MCF 10A (cell line): ENCODE measurements at places on chromosomes 5 and 9. TPM values are rescaled to one million over a fixed set of nuclear protein-coding genes. Genes with fewer than 3 reads are reported as not detected.

TOR1A gene
- total RNA-seq: 33.6 and 40.4 TPM in 2 replicates

GRCh38 chr9:137762414-137763061 lies 115.0 kb upstream of the CACNA1B start:
- no peak for DNase-seq
- H3K4me3 ChIP-seq: no peak overlapping the region
- H3K27ac ChIP-seq: no peak overlapping the region
- no peaks in the 10 kb centered on the region for H3K4me1 ChIP-seq

GRCh38 chr5:138245717-138246116 lies 28.7 kb downstream of the GFRA3 start:
- no peaks in the 10 kb centered on the region for H3K4me1 ChIP-seq
- DNase-seq: no peak
- H3K27ac ChIP-seq: no peak overlapping the region
- peaks cover 43% of the 10 kb centered on the region for H3K27me3 ChIP-seq

ORM2 gene
- not detected in 2 replicates for total RNA-seq

- no peak overlapping the region for H3K4me3 ChIP-seq
- H3K27me3 ChIP-seq: no peaks in the 10 kb centered on the region
- no peak overlapping the region for H3K27ac ChIP-seq
Observed at GRCh38 chr5:87403409-87403808, 9.3 kb downstream of the CCNH start.

DNA sequence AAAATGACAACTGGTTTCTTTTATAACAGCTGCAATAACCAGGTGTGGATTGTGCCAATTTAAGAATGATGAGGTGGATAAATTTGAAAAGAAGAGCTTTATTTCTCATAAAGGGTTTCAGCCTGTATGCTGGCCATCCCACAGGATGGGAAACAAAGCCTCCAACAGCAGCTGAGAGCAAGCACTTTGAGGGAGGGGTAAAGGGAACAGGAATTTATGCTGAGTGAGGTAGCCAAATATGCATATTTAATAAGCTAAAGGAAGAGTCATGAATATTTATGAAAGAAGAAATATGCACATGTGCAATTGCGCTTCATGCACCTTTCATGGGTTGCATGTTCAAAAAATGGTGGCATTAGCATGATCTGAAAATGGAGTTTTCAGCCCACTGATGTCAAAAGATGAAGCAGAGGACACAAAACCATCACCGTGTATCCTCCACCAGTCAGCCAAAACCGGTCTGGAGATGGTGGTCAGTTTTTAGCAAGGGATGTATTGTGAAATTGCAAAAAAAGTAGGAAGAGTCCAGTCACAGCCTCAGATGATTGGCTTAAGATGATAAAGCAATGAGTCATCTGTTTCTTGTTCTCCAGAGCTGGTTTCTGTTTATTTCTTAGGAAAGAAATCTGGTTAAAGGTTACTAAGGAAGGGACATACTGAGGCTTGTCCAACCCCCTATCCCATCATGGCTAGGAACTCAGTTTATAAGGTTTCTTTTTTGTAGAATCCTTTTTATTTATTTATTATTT lies 47.9 kb downstream of the DEPDC1B start:
- no peak overlapping the region for H3K27ac ChIP-seq
- H3K4me1 ChIP-seq: peaks cover 22% of the 10 kb centered on the region
- no peaks in the 10 kb centered on the region for H3K27me3 ChIP-seq

DNA sequence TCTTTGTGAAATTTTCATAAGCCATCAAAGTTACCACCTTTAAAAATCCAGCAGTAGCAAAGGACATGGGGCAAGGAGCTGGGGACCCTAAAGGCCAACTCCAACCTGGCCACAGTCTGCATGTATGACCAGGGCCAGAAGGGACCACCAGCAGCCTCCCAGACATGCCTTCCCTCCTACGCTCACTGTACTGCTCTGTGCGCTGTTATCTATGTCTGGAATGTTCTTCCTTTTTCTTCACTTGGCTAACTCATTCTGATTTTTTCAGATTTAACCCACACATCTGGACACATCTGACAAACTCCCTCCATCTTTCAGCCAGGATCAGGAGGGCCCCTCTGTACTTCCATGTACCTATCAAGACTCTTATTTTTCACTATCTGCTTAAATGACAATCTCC lies 47.6 kb upstream of the TRAF1 start:
- no peak overlapping the region for H3K27ac ChIP-seq
- H3K27me3 ChIP-seq: no peaks in the 10 kb centered on the region
- no peak overlapping the region for H3K4me3 ChIP-seq
- H3K4me1 ChIP-seq: no peaks in the 10 kb centered on the region
- no peaks in the 10 kb centered on the region for H3K36me3 ChIP-seq

DNA sequence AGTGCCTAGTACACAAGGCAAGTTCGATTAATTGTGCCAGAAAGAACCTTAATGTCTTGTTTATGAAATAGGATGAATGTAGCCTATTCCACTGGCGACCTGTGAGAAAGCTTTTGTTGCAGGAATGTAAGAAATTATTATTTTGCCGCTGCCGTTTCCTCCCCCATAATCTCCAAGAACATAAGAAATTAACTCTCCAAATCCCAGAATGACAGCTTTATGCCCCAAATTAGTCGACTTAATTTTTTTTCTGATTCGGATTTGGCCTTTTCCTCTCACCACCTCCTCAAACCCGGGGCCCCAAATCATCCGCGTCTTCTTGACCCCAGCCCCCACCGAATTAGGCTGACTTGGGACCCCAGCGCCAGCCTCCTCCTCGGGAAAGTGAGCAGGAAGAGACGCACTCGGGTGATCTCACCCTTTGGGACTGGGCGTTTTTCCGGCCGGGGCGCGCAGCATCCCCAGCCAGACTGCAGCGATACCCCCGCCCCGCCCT lies 682 bp upstream of the SPTAN1 start:
- H3K27ac ChIP-seq: peak overlapping the region; percentile 90
- peaks cover 13% of the 10 kb centered on the region for H3K4me1 ChIP-seq
- H3K27me3 ChIP-seq: no peaks in the 10 kb centered on the region

DNA sequence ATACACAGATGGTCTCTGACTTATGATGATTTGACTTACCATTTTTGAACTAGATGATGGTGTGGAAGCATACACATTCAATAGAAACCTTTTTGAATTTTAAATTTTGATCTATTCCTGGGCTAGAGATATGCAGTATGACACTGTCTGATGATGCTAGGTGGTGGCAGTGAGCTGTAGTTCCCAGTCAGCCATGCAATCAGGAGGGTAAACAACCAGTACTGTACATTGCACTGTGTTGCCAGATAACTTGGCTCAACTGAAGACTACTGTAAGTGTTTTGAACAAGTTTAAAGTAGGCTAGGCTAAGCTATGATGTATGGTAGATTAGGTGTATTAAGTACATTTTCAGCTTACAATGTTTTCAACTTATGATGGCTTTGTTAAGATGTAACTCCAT lies 859.1 kb upstream of the ARRDC3 start:
- no peaks in the 10 kb centered on the region for H3K36me3 ChIP-seq
- no peaks in the 10 kb centered on the region for H3K27me3 ChIP-seq
- H3K4me1 ChIP-seq: no peaks in the 10 kb centered on the region
- no peak overlapping the region for H3K4me3 ChIP-seq
- no peak overlapping the region for H3K27ac ChIP-seq

MAMDC2 gene
- total RNA-seq: not detected in 2 replicates

- H3K4me3 ChIP-seq: no peak overlapping the region
- peaks cover under 1% of the 10 kb centered on the region for H3K36me3 ChIP-seq
- H3K4me1 ChIP-seq: peaks cover 51% of the 10 kb centered on the region
- H3K27ac ChIP-seq: peak overlapping the region; percentile 92
- no peaks in the 10 kb centered on the region for H3K27me3 ChIP-seq
Observed at GRCh38 chr9:37967014-37967760, 63.3 kb upstream of the SLC25A51 start.

GRCh38 chr9:137255448-137256114 lies 454 bp downstream of the NELFB start:
- H3K4me1 ChIP-seq: no peaks in the 10 kb centered on the region
- H3K36me3 ChIP-seq: peaks cover 43% of the 10 kb centered on the region
- H3K4me3 ChIP-seq: peak overlapping the region; percentile 82
- no peaks in the 10 kb centered on the region for H3K27me3 ChIP-seq
- no peak overlapping the region for H3K27ac ChIP-seq
- DNase-seq: peak; percentile 20

RFX3 gene
- 9.2 and 9.7 TPM in 2 replicates for total RNA-seq

GRCh38 chr9:107248714-107249113 lies 34.4 kb upstream of the RAD23B start:
- H3K27ac ChIP-seq: peak overlapping the region; percentile 33
- no peaks in the 10 kb centered on the region for H3K27me3 ChIP-seq
- H3K4me1 ChIP-seq: peaks cover 18% of the 10 kb centered on the region
- DNase-seq: no peak

GRCh38 chr5:366541-367357 lies 45.2 kb downstream of the AHRR start:
- peaks cover 8% of the 10 kb centered on the region for H3K4me1 ChIP-seq
- no peak overlapping the region for H3K4me3 ChIP-seq
- H3K27ac ChIP-seq: no peak overlapping the region

- no peaks in the 10 kb centered on the region for H3K4me1 ChIP-seq
Observed at GRCh38 chr9:3136686-3137346, 292.9 kb upstream of the PUM3 start.

PCDHB14 gene
- total RNA-seq: 4.7 and 6.2 TPM in 2 replicates

SPATA31D3 gene
- not detected in 2 replicates for total RNA-seq
